Transverse colon (tissue), 4 donors: ENCODE measurements at places on chromosomes 5 and 9. TPM values are rescaled to one million over a fixed set of nuclear protein-coding genes. Genes with fewer than 3 reads are reported as not detected.

Gene TAF11L10
- total RNA-seq, result not detected

Gene SMIM33
- not detected for total RNA-seq

Gene NUTM2G
- not detected for total RNA-seq

Gene PCDHB6
- total RNA-seq, result not detected

Gene AMBP
- total RNA-seq, result not detected

Gene PCDHA12
- 0.55 TPM for total RNA-seq

Gene RABL6
- 71.3 TPM for total RNA-seq

Gene NTNG2
- not detected for total RNA-seq

Gene GGTA1
- 37.8 TPM for total RNA-seq

Gene SHLD3
- not detected for total RNA-seq

Gene NREP
- 6.0 TPM for total RNA-seq

Gene PCDHGB6
- 5.9 TPM for total RNA-seq

Gene PCDHA13
- total RNA-seq, result 0.32 TPM

Gene FBXL7
- total RNA-seq, result 5.7 TPM

DNA sequence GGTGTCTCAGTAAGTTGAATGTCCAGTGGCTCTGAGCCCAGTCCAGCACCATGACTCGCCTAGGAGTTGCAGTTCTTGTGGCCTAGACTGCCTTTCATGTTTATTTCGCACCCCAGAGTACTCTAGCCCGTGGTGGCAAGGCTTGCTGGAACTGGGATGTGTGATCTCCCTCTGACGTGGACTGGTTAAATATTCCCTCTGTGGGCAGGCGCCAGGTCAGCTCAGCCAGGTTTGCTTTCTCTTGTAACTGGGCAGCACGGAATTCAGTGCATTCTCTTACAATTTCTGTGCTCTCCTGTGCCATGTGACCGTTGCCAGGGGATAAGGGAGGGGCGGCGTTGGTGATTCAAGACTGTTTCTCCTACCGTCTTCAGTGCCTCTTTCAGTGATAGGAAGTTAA lies 270.8 kb downstream of the KDM4C start:
- no peak for DNase-seq

GRCh38 chr5:75021219-75021618 lies 31.1 kb downstream of the GCNT4 start:
- no peak for DNase-seq

DNA sequence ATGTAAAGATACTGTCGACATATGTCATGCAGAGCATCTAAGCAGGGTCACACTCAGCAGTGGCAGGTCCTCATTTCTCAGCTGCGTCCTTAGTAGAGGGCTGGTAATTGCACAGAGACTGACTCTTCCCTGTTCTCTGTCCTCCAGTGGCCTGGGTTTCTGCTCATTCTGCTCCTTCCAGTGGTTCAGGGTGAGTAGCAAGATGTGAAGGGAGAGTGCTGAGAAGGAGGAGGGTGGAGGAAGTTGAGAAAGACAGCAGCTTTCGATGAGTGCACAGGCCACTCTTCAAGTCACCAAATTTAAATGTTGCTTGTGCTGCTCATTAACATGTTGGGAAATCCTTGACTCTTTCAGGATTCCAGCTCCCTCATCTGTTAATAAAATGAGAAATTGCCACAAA lies 203.9 kb downstream of the FBXL7 start:
- DNase-seq, result no peak

GRCh38 chr5:97629276-97629675 lies 446.2 kb upstream of the RIOK2 start:
- DNase-seq, result no peak

DNA sequence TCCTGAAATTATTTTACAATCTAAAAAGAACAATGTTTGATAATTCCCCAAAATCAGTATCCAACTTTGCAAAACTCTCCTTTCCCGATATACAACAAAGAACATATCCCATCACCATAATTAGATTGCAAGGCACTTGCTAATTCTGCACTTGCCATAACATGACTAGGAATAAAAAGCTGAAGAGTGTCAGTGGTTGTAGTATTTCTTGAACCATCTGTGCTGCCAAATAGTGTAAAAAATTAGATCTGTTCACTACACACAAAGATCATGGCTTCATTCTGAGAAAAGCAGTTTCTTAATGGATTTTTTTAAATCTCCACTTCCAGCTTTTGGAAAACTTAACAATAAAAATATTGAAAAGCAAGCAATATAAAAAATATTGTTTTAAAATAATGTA lies 259.5 kb upstream of the FAM174A start:
- no peak for DNase-seq

- peak; percentile 79 for DNase-seq
Observed at GRCh38 chr5:139636207-139636792, 11.8 kb upstream of the CXXC5 start.

DNA sequence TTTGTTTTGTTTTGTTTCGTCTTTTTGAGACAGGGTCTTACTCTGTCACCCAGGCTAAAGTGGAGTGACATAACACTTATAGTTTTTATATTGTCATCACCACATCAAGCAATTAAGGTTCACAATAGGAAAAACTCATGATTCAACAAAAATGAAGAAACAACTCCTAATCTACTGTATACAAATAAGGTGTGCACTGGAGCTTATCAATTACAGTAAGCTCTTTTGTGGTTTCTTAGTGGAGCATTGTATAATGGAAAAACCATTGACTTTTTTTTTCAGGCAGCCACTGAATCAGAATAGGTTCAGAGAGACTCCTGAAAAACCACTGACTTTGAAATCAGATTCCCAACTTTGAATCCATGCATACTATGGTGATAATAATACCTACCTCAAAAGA lies 10.8 kb upstream of the PLIN2 start:
- DNase-seq, result no peak

DNA sequence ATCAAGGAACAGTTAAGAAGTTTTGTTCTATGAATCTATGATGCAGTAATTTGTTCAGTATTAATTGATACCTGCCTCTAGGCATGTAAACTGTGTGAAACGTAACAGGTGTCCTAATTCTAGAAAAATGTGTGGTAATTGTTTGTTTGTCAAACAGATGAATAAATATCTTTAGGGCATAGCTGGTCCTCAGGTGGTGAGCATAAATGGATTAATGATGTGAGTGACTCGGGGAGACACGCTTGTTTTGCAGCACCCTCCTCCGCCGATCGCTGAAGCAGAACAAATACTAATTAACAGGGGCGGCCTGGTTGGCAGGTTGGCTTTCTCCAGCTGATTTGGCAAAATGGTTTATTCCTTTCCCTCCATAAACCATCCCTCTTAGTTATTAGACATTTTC lies 88.8 kb downstream of the TLE4 start:
- no peak for DNase-seq

DNA sequence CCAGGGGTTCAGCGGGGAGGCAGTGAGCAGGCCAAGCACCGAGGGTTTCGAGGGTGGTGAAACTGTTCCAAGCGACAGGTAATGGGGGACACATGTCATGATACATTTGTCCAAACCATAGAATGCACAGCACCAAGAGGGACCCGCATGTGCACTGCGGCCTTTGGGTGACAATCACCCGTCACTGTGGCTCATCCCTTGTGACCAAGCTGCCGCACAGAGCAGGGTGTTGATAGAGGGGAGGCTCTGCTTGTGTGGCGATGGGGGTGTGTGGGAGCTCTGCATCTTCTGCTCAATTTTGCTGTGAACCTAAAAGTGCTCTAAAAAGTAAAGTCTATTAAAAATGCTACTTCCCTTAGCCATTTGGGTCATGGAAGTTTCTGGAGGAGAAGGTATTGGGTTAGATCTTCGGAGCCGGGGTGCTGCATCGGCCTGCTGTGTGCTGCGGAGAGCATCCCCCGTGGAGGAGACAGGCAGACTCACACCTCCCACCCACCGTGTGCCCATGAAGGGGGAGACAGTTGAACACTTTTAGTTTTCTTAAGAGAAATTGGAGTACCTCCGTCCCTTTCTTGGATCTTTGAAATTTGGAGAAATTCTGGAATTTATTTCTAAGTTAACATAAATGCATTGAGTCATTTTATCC lies 280.4 kb upstream of the IRX2 start:
- no peak for DNase-seq

DNA sequence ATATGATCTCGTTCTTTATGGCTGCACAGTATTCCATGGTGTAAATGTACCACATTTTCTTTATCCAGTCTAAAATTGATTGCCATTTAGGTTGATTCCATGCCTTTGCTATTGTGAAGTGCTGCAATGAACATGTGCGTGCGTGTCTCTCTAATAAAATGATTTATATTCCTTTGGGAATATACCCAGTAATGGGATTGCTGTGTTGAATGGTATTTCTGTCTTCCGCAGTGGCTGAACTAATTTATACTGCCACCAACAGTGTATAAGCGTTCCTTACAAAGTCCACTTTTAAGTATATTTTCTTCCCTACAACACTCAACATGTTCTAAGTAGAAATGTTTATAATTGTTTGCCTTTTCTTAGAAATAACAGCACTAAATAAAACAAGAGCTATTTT lies 521.9 kb downstream of the DTWD2 start:
- DNase-seq, result no peak

DNA sequence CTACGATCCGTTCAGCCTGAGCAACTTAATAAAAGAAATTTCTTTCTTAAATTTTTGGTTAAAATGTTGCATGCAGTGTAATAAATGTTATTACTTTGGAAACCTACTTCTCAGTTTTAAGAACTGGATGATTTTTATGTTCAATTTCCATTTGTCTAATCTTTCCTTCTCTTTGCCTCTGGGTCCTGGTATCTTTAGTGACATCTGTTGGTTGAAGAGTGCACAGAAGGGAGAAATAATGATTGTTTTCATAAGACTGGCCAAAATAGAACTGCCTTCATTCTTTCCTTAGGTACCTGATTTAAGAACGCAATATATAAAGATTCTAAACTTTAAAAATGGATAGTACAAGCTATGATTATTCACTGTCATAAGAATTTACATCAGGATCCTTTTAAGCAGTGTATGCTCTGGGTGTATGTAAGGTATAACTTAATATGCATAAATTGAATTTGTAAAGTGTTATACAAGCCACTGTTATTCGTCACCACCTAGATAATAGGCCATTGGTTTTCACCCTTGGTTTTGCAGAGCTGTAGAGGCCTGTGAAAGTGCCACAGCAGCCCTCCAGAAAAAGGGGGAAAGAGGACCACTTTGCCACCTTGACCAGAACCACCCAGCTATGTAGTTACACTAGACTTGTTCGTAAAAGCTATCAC lies 82.8 kb upstream of the TLX3 start:
- no peak for DNase-seq

- DNase-seq, result no peak
Observed at GRCh38 chr5:114367029-114367428, 5.2 kb downstream of the KCNN2 start.

- peak; percentile 58 for DNase-seq
Observed at GRCh38 chr9:14428781-14429230, 114.9 kb upstream of the NFIB start.

- DNase-seq, result no peak
Observed at GRCh38 chr9:135002336-135002735, 84.6 kb upstream of the FCN1 start.

DNA sequence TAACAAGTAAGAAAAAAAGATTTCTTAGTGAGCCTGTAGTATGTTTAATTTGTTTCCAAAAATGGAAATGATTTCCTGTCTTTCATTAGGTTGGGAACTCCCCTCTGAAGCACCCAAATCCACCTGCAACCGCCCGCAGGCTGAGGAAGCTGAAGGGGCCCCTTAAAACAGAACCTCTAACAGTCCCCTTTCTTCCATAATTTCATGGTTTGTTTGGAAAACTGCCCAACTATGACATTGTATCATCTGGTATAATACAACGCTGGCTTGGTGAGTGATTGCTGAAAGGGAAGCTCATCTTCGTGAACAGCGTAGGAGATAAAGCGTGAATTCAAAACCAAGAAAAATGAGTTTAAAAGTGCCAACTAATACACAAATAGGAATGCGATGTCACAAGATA lies 215.5 kb downstream of the FSTL4 start:
- no peak for DNase-seq

GRCh38 chr9:124813501-124814163 lies 36.7 kb downstream of the OLFML2A start:
- DNase-seq, result no peak

- no peak for DNase-seq
Observed at GRCh38 chr5:109942646-109943045, 252.9 kb downstream of the MAN2A1 start.

- no peak for DNase-seq
Observed at GRCh38 chr9:116394070-116394469, 240.5 kb downstream of the PAPPA start.

DNA sequence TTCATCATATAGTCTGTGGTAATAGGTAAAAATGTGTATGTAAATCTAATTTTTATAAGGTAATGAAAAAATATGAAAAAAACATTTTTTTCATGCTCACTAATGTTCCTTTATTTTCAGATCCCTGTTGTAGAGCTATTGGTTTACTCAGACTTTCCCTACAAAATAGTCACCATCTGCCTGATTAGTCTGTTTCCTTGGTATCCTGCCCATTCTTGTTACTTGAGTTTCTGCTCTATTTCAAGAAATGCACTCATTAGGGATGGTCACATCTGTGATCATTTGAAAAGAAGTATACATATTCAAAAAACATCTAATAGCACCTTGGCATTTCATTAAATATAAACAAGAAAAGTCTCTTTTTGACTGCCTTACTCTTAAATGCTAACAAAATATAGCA lies 21.6 kb upstream of the RASA1 start:
- DNase-seq, result no peak

- DNase-seq, result no peak
Observed at GRCh38 chr9:20593537-20593936, 28.8 kb downstream of the MLLT3 start.

DNA sequence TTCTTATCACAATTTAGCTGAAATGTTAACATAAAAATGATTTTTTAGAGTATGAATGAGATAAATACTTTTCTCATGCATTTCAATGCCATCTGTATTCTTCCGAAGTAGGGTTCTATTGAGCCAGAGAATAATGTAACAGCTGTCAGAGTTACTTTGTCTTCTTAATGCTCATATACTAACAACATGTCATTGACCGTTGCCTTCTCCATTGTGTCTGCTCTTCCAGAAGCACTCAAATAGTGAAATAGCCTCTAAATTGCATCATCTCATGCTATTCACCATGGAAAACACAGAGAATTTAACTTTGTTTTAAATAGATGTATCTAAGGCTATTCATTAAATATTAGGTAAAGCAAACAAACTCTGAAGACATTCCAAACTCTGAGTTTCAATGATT lies 1875.9 kb upstream of the CDH9 start:
- DNase-seq, result no peak

GRCh38 chr9:8962084-8962483 lies 1162.5 kb upstream of the DMAC1 start:
- DNase-seq, result no peak

- no peak for DNase-seq
Observed at GRCh38 chr5:6491196-6491918, 42.7 kb downstream of the UBE2QL1 start.

DNA sequence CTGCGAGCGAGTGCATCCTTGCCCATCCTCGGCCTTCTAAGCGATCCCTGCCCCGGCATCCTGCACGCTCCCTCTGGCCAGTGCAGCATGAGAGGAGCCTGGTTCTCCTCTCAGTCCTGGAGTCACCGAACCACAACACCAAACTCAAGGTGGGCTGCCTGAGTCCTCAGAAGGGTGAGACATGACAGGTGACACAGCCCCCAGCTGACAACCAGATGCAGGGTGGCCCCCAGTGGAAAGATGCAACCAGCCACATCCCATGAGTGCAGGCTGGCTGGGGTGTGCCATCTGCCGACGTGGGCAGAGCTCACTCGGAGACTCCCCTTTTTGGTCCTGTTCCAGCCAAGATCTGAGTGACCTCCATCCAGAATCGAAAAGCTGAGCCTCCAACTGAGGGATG lies 58.4 kb downstream of the COL23A1 start:
- no peak for DNase-seq

GRCh38 chr5:86570427-86571083 lies 47.2 kb upstream of the COX7C start:
- no peak for DNase-seq
